Frontal cortex (tissue), 4 donors: ENCODE measurements at places on chromosomes 1 and 21.

- no peak for DNase-seq
Observed at GRCh38 chr1:73576083-73576482, 621.9 kb downstream of the LRRIQ3 start.

DNA sequence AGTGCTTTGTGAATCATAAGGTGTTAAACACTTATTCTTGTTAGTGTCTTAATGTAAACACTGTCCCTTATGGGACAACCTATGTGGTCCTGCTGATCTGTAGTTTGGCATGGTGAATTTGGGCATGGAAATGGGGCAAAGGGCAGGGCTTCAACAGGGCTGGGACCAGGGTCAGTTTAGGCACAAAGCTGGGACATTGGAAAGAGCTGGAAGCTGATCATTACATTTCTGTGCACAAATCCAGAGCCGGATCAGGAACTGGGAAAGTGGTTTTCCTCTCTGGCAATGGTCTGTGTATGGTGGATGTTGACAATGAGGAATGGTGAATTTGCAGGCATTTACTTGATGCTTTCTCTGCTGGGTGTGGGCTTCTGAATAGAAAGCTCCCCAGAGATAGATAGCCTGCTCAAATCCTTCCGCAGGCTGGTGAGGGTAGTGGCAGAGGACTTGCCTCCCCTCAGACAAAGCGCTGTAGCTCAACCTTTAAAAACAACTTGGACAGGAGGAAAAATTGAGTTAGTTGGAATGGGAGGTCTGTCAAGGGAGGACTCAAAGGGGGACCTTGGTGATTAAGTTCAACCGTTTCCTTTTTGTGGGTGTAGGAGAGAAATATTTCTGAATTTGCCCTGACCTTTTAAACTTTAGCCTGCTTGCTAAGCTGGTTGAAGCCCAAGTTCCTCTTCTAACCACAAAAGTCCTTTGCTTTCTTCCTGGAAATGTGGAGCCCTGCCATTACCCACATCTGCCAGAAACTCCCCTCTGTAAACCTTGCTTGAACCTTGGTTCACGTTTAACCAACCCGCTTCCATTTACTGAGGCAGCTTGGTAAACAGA lies 35.3 kb downstream of the HLX start:
- DNase-seq, result no peak

GRCh38 chr1:93851327-93851712 lies 27.7 kb downstream of the DNTTIP2 start:
- no peak for DNase-seq

DNA sequence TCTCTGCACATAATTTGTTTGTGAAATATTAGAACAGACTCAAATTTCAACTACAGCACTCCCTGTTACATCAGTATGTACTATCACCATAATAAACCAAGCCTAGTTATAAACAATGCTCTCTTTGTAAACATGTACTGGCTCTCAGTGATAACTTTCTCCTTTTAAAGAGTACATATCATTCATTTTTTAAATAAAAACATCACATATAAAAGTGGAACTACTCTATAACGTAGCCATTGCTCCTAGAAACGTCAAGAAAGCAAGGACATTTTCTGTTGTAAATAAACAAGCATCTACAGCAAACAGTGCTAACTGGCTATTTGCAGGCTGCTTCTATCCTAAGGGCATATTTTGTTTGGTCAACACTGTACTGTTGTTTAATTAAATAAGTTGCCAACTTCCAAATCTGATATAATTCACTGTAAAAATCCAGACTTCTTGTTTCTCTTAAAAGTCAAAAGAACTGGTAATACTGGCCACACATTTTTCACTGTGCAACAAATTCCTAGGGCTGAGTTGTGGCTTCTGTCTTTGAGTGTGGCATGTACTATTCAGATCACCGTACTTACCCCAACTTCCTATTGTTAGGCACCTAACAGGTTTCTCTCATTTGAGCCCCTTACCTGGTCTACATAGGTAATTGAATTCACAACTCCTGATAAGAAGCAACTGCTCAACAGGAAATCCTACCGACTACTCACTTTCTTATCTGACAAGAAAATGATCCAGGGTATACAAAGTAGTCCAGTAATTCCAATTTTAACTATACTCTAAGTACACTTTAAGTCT lies 111.9 kb downstream of the DENND1B start:
- no peak for DNase-seq

DNA sequence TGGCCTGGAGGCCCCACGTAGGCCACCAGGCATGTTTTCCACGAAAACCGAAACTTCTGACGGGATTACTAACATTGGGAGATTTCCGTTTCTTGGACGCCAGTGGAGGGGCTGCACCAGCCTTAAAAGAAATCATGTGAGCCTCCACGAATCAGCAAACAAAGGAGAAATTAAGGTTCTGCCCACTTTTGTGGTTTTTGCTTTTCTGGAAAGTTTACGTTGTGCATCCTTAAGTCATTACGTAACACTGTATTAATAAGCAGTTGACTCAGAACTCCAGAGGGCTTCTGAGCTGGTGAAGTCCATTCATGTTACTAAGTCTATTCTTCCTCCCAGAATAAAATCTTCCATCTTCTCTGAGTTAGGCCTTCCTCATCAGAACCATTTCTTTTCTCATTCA lies 168.5 kb downstream of the PSMG1 start:
- DNase-seq, result no peak

DNA sequence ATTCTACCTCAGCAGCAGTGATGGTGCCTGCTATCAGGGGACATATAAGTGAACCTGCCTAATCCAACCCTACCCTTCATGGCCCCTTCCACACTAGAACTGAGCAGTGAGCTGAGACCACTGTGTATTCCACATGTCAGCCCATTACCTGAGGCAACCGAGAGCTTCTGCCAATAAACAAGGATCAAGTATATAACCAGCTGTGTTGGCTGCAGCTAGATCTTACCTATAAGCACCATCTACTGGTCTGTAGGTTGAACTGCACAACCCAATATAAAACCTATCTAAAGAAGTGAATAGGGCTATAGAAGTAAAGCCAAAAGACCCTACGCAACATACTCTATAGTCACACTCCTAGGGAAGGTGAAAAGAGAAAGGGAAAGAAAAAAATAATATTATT lies 376.9 kb downstream of the HHIPL2 start:
- DNase-seq, result no peak

- DNase-seq, result no peak
Observed at GRCh38 chr1:230391776-230392535, 34.2 kb downstream of the PGBD5 start.

- no peak for DNase-seq
Observed at GRCh38 chr1:115012006-115012405, 17.6 kb upstream of the TSHB start.

DNA sequence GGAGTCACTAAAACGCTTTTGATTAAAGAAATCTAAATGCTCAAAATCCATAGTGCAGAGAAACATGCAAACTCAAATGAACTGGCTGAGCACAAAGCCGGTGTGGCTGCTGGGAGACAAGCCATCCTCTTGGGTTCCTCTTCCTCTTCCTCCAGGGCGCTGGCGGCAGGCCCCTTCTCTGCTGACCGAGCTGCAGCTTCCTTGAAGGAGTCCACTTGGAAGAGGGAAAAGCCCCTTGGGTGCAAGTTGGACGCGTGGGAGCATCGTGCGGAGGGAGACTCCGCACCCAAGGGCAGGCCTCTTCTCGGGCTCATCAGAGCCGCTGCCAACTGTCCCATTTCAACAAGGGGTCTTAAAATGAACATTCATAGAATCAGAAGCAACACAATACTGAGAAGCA lies 7.9 kb downstream of the CCNL2 start:
- DNase-seq, result no peak

GRCh38 chr21:40658311-40658710 lies 188.6 kb downstream of the DSCAM start:
- no peak for DNase-seq

DNA sequence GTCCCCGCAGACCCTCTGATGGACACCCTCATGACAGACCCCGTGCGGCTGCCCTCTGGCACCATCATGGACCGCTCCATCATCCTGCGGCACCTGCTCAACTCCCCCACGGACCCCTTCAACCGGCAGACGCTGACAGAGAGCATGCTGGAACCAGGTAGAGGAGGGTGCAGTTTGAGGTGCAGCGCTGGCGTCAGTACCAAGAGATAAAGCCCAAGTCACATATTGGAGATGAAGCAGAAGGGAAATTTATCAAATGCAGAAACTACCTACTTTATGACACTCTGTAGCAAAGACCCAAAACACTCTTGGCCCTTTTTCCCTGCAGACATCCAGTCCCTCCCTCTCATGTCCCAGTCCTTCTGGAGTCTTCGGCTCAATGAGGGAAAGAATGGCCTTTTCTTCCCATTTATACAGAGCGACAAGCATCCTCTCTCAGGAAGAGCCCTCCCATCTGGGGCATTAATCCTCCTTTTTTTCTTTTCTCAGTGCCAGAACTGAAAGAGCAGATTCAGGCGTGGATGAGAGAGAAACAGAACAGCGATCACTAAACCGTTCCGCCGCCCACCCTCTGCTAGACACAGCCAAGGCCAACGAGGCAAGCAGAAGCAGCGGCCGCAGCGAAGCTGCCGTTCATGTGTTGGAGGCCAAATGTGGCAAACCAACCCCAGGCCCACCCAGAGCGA lies 30.8 kb upstream of the KIF1B start:
- peak; percentile 42 for DNase-seq

- no peak for DNase-seq
Observed at GRCh38 chr21:15272591-15272990, 207.8 kb upstream of the NRIP1 start.

DNA sequence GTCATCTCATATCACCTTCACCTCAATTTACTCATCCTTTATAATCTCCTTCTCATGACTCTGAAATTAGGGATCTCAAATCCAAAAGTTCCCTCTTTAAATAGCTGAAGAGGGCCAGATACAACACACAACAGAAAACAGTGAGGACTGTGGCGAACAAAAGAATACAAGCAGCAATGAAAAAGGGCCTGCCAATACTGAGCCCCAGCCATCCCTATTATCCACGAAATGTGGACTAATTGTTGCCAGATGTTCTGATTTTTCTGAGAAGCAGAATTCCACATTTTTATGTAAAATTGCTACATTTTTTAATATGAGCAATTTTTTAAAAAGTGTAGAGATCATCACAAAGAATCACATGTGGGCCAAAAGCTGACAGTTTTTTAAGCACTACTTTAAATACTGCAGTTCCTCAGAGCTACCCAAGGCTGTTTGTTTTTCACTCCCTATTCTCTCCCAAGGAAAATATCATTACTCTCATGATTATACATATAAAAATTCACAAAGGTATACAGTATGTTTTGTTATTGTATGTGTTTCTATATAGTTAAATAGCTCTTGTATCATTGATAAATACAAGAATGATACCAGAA lies 90.0 kb downstream of the ASH1L start:
- DNase-seq, result no peak
